ENCODE measurements at places on chromosomes 6 and 20. TPM values are rescaled to one million over a fixed set of nuclear protein-coding genes. Genes with fewer than 3 reads are reported as not detected.

FKBP1C gene
- total RNA-seq, result not detected

SERPINB1 gene
- 9.5 TPM for total RNA-seq

- DNase-seq, result no peak
Measured at GRCh38 chr20:45087097-45087790, 13.7 kb downstream of the KCNS1 start.

DNA sequence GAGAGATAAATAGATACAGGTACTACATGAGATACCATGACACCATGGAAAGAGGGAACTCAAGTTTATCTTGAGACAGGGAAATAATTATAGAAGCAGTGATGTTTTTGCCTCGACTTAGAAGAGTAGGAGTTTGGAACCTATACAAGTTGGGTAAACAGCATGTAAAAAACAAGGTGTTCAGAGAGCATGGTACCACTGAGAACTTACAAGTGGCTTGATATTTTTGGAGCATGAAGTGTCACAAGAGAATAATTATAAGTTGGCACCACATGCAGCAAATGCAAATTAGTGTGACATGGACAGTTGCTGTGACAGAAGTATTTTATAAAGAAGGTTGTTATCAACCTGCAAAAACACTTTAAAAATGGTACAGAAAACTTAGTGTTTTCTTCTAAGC lies 47.1 kb upstream of the SCAF8 start:
- no peak for DNase-seq

DNA sequence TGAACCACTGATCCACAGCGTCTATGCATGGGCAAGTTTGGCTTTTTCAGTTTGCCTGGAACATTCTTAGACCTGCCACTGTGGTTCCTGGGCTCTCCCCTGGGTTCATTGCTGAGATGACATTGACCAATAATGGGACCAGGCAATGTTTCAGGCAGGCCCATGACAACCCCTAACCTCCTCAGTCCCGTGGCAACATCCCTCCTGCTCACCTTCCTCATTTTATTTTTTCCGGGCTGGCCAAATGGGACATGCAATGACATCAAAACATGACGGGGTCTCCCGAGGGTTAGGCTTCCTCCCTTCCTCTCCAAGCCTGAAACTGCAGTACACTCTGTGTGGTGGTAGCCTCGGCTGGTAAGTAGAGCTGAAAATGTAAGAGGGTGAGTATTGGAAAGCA lies 234.0 kb upstream of the RREB1 start:
- DNase-seq, result no peak

- DNase-seq, result no peak
Measured at GRCh38 chr20:9160331-9160730, 91.4 kb downstream of the PLCB4 start.

DNA sequence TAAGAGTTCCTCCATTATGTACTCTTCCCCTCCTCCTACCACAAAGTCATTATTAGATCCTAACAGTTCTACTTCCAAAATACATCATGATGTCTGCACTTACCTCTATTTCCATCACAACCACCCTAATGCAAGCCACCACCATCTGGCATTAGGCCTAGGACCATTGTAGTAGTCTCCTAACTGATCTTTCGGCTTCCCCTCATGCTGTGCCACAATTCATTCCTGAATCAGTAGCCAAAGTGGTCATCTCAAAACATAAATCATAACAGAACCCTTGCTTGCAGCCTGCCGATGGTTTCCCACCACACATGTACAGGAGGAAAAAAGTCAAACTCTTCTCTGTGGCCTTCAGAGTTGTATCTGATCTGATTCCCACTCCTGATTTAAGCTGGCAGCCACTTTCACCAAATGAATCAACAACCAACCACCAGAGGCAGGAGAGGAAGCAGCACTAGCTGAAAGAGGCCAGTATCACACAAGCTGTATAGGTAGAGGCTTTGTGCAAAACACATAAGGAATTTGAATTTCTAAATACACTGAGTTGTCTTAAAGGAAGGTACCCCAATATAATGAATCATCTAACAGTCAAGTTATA lies 26.1 kb downstream of the FAM184A start:
- no peak for DNase-seq
